ENCODE measurements at places on chromosomes 12 and 14.

DNA sequence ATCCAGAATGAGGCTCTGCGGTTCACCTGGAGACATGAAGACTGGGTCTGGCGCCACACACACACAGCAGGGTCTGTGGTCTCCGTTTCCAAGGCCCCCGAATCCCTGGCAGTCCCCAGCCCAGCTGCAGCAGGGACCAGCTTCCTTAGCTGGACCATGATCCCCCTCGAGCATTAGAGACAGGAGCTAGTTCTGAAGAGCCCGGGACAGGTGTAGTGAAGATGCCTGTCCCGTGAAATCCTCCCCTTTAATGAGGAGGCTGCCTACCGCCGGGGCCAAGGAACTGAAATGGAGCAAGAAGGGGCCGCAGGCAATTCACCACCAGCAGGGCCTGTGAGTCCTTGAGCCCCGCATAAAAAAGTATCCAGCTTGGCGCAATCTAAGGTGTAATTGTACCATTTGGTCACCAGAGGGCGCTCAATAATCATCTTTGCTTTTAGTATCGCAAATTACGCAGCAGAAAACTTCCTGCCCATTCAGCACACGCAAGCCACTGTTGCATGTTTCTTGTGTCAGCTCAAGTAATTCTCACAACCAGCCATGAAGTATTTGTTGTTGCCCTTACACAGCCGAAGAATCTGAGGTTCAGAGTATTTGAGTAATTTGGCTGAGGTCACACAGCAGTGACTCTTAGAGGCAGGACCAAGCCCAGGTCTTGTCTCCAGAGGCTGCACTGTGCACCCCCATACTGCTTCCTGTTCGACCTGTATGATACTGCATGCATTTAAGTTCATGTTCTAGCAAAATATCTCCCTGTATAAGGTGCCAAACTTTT is 54.3 kb upstream of the PPP2R5C start:
- no peaks in the 10 kb centered on the region for H3K27me3 ChIP-seq
- H3K4me1 ChIP-seq, result peaks cover 10% of the 10 kb centered on the region
- H3K36me3 ChIP-seq, result no peaks in the 10 kb centered on the region
- H3K27ac ChIP-seq, result no peak overlapping the region

DNA sequence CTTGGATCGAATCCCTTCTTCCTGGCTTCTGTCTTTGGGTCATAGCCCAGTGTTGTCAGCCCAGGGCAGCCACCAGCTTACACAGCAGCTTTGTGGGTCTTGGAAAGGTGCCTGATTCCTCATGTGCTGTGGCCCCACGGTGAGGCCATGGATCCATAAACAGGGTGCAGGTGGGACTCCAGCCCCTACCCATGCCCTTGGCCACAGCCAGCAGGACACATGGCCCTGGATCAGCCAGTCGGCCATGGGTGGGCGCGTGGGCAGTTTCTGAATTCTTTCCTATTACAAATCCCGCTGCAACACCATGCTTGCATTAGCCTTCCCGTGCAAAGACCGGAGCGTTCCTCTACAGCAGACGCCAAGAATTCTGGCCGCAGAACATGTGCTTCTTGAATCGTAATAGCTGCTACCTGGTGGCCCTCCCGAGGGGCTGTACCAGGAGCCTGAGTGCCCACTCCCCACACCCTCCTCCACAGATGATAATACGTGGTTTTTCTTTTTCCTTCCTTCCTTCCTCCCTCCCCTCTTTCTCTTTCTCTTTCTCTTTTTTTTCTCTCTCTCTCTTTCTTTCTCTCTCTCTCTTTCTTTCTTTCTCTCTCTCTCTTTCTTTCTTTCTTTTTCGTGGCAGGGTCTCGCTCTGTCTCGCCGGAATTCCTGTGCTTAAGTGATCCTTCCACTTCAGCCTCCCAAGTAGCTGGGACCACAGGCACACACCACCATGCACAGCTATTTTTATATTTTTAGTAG is 2.9 kb upstream of the MMP17 start:
- H3K27me3 ChIP-seq, result no peaks in the 10 kb centered on the region
- no peak overlapping the region for H3K27ac ChIP-seq
- no peak overlapping the region for H3K4me3 ChIP-seq
- H3K36me3 ChIP-seq, result no peaks in the 10 kb centered on the region
- H3K4me1 ChIP-seq, result no peaks in the 10 kb centered on the region

DNA sequence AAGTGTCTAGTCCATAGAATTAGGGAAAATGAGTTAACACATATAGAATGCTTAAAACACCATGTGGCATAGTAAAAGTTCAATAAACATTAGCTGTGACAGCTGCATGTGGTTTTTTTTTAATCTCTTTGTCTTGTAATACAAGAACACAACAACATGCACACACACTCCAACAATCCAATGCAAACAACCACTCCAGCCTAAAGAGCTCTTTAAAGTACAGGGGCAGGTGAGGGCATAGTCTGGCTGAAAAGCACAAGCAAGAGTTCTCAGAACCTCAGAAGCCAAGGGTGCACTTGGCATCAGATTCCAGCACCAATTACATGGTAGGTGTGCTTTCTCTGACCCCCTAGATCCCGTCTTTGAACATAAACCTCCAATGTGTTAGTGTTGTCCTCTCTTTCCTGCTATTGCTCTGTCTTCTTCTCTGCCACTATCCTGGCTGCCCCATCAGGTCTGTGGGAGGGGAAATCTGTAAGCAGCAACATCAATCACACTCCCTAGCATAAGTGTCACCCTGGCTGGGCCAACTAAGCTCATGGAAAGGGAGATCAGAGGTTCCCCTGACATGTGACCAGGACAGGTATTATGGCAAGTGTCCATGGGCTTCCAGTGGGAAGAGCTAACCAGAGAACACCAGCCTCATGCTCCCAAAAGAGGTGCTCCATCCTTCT is 91.0 kb downstream of the SLC8A3 start:
- no peak for DNase-seq
- H3K27ac ChIP-seq, result no peak overlapping the region
- no peak overlapping the region for H3K4me3 ChIP-seq
- no peaks in the 10 kb centered on the region for H3K27me3 ChIP-seq

- no peak overlapping the region for H3K4me3 ChIP-seq
- no peaks in the 10 kb centered on the region for H3K27me3 ChIP-seq
- no peak overlapping the region for H3K27ac ChIP-seq
These were observed 28.1 kb downstream of the TTC6 start for GRCh38 chr14:37623426-37623951.

GRCh38 chr12:29148911-29149690 is at the start of gene FAR2:
Gene FAR2 (plus strand): TSS chr12:29149278. CDS start chr12:29270450, 121,172 bp downstream.
- no peaks in the 10 kb centered on the region for H3K27me3 ChIP-seq
- no peaks in the 10 kb centered on the region for H3K36me3 ChIP-seq
- no peaks in the 10 kb centered on the region for H3K4me1 ChIP-seq
- H3K27ac ChIP-seq, result no peak within 1 kb of the TSS

GRCh38 chr12:42291680-42292079 is 34.2 kb downstream of the ZCRB1 start:
- H3K36me3 ChIP-seq, result no peaks in the 10 kb centered on the region
- no peaks in the 10 kb centered on the region for H3K27me3 ChIP-seq
- H3K27ac ChIP-seq, result no peak overlapping the region
- no peak overlapping the region for H3K4me3 ChIP-seq

- H3K4me3 ChIP-seq, result no peak overlapping the region
- DNase-seq, result no peak
- H3K27ac ChIP-seq, result no peak overlapping the region
- no peaks in the 10 kb centered on the region for H3K27me3 ChIP-seq
- no peaks in the 10 kb centered on the region for H3K36me3 ChIP-seq
These were observed 75.2 kb downstream of the PITPNM2 start for GRCh38 chr12:123075646-123076171.

GRCh38 chr12:77064896-77065360 is 441 bp downstream of the E2F7 start:
- H3K4me1 ChIP-seq, result peaks cover 32% of the 10 kb centered on the region
- H3K27ac ChIP-seq, result no peak overlapping the region
- H3K27me3 ChIP-seq, result no peaks in the 10 kb centered on the region

- H3K27me3 ChIP-seq, result no peaks in the 10 kb centered on the region
- H3K27ac ChIP-seq, result no peak overlapping the region
- no peaks in the 10 kb centered on the region for H3K4me1 ChIP-seq
- H3K4me3 ChIP-seq, result no peak overlapping the region
These were observed 172.0 kb upstream of the VASH1 start for GRCh38 chr14:76589246-76589645.
